Stimulated activated CD4-positive, alpha-beta T cell treated with anti-CD3 and anti-CD28 coated beads, Interleukin-4, amount 100 ng/mL, for 1 hour (primary cell): ENCODE measurements at places on chromosomes 5 and 9.

GRCh38 chr5:107542428-107542827 lies 128.3 kb downstream of the EFNA5 start:
- DNase-seq: no peak

DNA sequence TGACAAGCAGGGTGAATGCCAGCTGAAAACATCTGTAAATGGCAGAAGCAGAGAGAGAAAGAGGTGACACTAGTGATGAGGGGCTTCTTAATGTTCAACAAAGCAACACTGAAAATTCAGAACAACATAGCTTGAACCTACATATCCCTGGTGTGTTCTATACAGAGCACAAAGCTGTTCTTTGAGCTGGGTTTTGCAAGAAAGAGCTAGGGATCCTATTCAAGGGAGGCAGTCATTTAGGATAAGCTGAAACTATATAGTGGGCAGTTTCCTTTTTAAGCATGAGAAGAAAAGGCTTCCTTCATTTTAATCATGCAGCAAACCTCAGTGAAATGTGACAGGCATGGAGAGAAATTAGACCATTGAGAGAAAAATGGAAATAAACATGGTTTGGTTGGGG lies 45.6 kb upstream of the RAI14 start:
- no peak for DNase-seq

DNA sequence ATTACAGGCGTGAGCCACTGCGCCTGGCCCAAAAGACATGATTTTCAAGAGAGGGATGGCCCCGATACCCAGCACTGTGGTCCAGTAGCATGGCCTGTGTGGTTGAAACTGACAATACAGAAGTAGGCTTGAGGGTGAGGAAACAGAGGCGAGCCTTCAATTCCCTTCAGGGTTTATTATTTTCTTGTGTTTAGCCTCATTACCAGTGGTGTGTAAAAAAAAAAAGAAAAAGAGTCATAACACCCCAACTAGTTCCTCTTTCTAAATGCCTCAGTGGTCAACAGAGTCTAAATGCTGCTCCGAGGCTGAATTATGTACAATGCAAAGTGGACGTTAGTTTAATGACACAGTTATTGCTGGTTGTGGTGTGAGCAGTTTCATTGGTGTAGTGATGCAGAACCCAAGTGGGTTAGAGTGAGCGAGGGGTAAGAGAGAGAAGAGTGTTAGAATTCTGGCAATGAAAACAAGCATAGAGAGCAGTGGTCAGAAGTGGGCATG lies 58.8 kb downstream of the SNX30 start:
- DNase-seq: no peak

DNA sequence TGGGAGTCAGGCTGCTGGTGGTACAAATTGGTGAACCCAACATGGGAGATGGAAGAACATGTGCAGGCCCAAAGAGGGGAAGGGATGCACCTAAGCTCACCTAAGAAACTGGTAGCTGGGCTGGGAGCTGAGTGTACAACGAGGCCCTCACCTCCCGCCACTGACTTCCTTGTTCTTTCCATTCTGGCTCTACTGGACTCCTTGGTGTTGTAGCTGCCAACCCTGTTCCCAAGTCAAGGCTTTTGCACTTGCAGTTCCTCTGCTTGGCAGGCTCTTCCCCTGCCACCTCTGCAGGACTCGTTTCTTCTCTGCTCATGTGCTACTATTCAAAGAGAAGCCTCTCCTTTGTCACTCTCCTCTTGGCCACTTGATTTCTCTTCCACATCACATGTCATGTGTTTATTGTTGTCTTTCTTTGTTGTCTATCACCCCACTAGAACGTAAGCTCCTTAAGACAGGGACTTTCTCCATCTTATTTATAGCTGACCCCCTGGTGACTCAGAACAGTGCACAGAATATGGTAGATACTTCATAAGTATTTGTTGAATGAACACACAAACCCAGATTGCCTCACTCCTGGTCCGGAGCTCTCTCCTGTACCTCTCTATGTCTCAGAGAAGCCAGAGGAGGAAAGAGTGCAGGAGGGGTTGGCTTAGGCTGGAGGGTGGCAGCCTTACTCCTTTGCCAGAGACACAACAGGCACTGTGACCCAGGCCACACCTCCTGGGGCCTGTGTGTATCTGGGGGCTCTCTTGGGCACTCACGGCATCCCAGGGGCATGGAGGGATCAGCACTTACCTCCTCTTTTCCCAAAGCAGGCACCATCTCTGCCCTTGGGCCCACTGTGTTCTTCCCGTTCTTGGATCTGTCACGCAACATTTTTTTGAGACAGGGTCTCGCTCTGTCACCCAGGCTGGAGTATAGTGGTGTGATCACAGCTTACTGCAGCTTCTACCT lies 5.2 kb upstream of the SPINK4 start:
- DNase-seq: no peak

GRCh38 chr5:130324953-130325671 lies 420.8 kb downstream of the CHSY3 start:
- DNase-seq: no peak

GRCh38 chr9:83034587-83034986 lies 28.4 kb downstream of the RASEF start:
- DNase-seq: no peak

DNA sequence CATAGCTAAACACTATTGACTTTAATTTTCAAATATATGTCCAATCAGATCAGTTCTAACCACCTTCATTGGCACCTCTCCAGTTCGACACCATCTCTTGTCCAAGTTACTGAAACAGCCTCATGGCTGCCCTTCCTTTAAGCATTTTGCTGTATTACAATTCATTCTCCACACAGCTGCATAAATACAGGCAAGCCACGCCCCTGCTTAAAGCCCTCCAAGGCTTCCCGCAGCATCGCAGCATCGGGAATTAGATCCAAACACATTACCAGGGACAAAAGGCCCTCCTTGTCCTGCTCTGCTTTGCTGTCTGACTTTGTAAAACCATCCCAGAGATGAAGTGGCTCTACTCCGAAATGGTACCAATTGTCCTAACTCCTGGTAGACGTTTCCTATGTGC lies 75.1 kb upstream of the RAI14 start:
- no peak for DNase-seq

DNA sequence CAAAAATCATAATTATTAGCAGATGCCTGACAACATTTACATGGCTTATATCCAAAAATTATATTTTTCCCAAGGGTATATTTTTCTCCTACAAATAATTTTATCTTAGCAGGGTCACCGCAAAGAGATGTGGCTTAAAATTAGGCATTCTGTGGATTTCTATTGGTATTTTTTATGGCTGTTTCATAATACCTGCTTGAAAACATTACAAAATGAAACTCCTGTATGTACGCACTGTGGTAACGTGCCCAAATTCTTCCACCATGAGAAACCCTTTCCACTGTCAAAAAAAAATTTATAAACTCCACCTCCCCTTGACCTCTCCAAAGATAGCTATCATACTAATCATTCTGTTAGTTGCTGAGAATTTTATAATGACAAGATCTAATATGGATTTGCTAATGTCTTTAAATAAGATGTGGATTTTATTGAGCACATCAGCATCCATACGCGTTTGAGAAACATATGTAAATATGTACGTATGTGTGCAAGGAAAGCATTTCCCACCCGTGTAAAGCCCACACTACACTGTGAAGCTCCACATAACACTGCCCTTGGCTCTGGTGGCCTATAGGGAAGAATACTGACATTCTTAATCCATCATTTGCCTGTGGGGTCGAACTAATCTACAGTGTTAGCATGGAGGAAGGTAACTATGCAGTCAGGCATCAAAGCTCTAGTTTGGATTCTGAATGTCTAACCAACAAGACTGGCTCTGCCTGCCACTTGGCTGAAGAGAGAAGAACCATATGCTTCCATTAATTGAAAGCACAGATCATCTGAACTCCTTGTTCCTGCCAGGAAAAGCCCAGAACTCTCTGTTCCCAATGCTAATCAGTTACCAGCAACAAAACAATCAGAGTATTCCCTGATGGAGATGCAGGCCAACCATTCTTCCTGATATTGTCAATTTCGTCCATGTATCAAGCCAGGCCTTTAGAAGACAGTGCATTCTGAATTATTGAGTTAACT lies 244.7 kb downstream of the SPOCK1 start:
- DNase-seq: no peak

GRCh38 chr5:76331126-76331525 lies 72.0 kb upstream of the IQGAP2 start:
- no peak for DNase-seq

DNA sequence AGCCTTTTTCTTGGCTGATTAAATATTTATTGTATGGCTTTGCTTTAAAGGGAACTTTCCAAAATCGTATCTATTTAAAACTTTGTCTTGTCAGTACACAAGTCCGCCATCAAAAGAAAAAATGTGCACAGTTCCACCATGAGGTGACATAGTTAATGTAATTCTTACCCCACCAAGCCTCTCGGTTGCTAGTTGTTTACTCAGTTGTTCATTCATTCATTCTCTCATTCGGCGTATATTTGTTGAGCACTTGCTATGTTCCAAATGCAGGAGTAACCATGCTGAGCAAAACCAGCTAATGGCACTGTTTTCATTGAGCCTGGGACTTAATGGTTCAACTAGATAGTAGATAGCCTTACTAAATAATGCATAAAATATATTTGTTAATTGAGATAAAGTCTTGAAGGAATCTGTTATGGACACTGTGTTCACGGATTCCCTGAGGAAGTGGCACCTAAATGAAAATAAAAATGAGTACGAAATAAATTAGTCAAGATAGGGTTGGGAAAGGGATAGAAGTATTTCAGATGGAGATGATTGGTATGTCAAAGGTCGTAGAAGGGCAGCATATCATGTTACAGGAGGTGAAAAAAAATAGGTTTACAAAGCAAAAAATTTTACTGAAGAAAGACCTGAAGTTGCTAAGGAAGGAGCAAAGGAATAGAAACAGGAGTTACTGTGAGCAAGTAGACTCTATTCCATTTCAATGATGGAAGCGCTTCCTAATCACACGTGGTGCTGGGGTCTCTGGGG lies 1.5 kb downstream of the DCAF10 start:
- no peak for DNase-seq

DNA sequence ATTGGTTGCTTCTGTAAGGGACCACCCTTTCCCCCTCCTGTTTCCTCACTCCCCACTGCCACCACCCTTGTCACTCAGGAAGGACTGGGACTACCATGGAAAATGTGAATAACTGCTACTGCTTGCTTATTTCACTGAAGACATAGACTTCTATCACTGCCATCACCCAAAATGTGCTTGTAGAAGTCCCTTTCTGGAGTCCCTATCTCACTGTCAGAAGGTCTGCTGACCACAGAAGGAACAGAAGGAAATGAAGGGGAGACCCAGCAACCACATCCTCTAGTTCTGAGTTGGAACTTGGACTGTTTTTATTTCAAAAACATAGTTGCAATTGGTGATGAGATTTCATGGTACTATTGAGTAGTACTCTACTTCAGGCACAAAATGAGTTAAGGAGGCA lies 122.5 kb downstream of the NPR3 start:
- DNase-seq: no peak

- DNase-seq: no peak
These were observed 67.3 kb downstream of the POU5F2 start for GRCh38 chr5:93674138-93674537.

DNA sequence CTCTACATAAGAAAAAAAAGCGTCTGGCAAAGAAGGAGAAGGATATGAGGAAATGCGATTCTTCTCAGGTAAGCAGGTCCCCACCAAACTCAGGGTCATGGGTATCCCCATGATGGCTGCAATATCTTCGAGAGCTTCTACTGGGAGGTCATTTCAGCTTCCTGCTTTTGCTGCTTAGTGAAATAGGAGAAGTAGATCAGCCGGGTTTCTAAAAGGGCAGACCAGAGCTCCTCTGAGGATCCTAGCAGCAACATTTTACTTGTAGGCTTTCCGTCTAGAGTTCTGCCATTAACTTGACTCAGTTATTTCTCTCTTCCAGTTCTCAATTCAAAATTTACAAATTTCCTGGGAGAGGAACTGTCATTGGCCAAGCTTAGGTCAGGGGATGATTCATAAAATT lies 134.7 kb downstream of the DPYSL3 start:
- DNase-seq: no peak

DNA sequence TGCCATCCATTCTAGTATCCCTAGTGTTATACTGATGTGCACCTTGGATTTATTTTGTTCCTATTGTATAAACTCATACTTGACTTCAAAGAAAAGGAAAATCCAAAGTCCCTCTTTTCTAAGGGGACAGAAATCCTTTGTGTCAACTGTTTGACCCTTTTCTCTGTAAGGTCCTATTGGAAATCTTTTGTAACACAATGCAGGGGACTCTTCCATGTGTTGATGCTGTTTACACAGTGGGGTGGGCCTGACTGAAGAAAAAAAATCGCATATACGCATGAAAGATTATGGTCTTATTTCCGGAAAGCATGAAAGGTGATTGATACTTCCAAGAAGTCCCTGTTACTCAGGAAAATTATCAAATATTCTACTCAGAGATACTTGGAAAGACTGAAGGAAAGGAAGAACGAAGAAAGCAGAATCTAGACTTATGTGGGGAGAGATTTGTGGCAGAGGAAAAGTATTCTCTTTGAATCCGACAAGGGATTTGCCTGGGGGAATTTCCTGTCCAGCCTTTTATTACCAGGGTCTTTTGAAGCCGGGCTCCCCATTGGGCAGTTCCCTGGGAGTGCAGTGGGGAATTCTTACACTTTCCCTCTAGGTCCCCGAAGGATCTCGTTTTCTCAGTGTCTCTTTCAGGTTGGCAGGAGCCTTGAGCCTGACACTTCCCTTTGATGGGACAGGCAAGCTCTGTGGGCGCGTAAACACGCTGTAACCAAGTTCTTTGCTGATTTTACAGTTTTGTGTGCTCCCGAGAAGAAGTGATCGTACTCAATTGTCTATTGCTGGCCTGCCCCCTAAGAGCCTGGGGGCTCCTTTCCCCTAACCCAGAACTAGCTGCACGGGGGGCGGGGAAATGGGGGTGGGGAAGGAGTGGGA lies 779 bp upstream of the VCAN start:
- no peak for DNase-seq

- no peak for DNase-seq
These were observed 732 bp downstream of the SNAPC3 start for GRCh38 chr9:15423231-15423985.

DNA sequence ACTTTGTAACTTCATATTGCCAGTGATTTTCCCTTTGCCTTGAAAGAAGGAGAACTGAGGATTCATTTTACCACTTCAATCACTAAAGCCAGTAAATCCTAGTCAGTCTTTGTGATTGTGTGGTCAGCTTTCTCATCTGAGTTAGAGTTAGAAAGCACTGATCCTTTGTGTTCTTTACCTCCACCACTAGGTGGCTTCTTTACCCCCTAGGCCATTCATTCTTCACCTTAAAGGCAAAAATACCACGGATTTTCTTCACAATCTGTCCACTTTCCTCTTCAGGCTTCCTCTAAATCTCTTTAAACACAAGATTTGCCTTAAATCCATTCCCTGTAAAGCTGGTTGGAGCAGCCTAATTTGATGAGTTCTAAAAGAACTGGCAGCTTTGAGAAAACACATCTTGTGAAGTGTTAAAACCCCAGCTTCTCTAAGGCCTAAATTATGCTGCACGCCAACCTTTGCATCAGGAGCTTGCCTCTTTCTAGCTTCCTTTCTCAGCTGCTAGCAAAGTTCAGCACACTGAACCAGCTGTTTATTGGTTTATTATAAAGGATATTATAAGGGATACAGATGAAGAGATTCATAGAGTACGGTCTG lies 20.4 kb downstream of the BDP1 start:
- DNase-seq: no peak

DNA sequence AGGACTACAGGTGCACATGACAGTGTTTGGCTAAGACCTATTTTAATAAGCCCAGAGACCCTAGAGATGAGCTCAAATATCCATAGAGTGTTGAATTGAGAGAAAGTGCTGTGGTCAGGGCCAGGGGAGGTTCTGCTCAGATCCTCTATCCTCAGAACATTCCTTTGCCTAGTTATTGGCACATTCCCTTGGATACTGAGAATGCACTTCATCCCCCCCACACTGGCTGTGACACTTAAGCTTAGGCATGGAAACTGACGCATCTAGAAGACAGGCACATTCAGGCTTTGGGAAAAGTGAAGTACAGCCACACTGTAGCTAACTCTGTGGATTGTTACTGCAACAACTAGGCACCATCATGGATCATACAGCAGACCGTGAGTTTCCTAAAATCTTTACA lies 27.1 kb upstream of the RASGRF2 start:
- DNase-seq: no peak
